ENCODE measurements at places on chromosomes 1 and 21.

DNA sequence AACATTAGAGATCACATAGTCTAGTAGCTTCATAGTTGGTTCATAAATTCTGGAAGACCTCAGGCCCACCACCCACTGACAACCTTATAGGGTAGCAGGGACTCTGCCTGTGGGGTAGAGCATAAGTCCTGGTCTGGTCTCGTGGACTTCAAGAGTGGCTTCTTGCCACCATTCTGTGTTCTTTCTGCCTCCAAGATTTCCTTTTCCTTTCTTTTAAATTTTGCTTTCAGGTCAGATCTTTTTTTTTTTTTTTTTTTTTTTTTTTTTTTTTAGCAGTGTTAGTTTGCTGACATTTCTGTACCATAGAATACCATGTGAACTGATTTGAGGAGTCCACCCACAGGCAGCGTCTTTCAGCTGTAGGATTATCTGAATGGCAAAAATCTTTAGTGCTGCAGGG lies 28.5 kb downstream of the MTR start:
- DNase-seq, result no peak

DNA sequence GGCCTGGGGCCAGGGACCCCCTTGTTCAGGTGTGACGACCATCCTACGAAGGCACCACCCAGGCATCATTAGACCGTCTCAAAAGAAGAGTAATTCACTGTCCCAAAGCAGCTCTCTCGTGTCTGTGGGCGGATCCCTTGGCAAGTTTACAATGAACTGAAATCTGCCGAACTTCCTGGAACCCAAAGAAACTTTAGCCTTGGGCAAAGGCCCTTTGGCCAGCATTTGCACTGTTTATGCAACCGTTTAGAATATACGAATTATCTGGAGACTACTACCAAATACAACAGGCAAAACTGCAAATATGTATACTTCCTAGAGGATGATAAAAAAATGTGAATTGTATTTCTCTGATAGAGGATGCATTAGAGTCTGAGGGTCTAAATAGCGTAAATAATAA lies 1.4 kb upstream of the SOD1 start:
- no peak for DNase-seq

- DNase-seq, result no peak
These were observed 55.8 kb upstream of the LDLRAP1 start for GRCh38 chr1:25487628-25488027.

DNA sequence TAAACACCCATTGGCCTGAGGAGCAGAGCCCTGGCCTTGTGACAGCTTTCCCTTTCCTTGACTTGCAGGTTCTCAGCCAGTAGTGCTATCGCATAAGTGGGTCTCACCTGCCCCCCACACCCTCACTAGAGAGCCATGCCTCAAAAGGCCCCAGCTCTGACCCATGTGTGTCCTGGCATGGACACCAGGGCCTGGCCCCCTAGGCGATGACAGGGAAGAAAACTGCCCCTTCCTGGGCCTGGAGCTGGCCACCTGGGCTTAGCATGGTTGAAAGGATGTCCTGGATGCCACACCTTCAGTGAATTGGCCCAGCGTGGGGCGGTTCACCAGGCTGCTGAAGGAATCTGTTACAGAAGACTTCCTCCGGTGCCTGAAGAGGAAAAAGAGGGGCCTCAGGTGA lies 18.5 kb downstream of the TTC39A start:
- no peak for DNase-seq

- peak; percentile 61 for DNase-seq
These were observed 189.4 kb upstream of the FGGY start for GRCh38 chr1:59107516-59107915.

DNA sequence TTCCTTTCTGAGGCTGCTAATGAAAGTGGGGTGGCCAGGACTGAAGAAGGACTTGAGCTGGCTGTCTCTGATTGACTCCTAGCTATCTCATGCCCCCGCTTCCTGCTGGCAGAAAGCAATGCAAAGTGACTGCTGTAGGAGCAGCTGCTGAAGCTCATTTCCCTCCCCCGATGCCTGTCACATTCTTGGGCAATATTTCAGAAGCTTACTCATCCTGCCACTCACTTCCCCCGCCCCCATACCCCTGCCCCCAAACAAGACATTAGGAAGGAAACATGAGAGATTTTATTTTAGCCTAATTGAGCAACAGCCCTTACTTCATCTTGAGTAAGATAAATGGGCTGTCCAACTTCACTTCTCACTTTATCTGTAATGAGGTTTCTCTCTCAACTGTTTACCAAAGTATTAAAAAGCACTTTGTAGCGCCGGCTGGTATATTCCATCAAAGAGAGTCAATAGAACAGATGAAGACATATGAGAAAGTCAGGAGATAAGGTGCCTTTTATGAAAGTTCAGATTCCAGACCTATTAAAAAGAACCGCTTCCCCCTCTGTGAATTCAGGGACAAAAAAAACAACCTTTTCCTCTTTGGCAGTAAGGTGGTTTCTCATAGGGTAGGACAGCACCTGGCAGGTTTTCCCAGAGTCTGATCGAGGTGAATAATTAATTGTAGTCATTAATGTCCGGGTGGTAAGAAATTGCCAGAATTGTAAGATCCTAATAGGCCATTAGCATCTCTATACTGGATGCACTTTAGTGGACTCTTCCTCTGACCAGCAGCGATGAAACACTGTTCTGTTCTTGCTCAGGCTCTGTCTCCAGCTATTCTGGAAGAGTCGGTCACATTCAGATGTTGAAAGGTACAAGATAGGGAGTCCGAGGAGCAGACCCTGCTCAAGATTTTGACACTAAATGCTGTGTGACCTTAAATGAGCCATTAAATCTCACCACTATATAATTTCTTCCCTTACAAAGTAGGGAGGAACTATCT lies 70.2 kb downstream of the SH3GLB1 start:
- DNase-seq, result peak; percentile 73

DNA sequence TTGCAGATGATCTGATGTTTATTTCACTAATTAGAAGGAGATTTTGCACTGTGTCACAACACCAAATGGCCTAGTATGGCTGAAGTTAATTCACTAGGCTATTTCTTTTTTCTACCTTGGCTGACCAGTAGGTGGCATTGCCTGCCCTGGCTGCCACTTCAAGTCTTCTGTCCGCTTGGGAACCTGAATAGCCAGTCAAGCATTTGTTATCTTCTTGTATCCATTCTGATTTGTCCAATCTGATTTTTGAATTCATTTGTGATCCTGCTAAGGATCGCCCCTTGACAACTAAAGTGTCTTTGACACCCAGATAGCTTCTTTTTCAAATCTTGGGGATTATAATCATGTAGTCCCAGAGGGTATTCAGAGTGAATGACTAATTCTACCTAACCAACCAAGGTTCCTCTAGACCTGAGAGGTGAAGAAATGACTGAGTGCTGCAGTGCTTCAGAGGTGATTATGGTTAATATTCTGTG lies 99.4 kb downstream of the GIPC2 start:
- no peak for DNase-seq

GRCh38 chr1:7171574-7171973 lies 386.3 kb downstream of the CAMTA1 start:
- DNase-seq, result no peak

GRCh38 chr1:180933141-180933540 lies 20.4 kb downstream of the KIAA1614 start:
- no peak for DNase-seq

DNA sequence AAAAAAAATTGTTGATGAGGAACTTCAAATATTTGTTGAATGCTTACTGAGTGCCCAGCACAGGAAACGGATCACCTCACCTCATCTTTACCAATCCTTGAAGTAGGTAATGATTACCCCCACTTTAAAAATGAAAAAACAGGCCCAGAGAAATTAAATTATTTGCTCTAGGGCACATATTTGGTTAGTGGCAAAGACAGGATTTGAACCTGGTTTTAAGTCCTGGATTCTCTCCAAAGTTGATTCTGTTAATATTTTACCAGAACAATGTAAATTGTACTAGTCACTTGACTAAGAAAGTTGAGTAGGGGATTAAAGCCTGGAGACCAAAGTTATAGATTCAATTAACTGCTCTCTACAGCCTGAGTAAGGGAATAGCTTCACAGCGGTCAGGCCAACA lies 97.9 kb downstream of the GIPC2 start:
- no peak for DNase-seq

DNA sequence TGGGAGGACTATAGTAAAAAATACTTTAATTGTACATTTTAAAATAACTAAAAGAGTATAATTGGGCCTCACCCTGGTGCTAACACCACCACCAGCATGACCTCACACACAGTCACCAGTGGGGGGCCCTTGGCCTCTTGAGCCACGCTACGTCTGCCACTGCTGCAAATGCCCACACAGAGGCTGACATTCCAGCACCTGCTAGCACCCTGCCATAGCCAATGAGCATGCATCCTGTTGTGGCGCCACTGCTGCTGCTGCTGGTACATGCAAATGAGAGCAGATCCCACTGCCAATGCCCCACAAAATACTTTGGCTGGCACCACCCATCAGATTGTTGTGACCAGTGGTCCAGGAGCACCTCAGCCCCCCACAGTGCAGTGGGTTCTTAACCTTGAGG lies 31.5 kb upstream of the TNR start:
- DNase-seq, result no peak

- DNase-seq, result no peak
These were observed 1498.2 kb upstream of the B3GALT2 start for GRCh38 chr1:194684636-194685035.

- DNase-seq, result no peak
These were observed 251.2 kb upstream of the POU3F1 start for GRCh38 chr1:38297842-38298241.

DNA sequence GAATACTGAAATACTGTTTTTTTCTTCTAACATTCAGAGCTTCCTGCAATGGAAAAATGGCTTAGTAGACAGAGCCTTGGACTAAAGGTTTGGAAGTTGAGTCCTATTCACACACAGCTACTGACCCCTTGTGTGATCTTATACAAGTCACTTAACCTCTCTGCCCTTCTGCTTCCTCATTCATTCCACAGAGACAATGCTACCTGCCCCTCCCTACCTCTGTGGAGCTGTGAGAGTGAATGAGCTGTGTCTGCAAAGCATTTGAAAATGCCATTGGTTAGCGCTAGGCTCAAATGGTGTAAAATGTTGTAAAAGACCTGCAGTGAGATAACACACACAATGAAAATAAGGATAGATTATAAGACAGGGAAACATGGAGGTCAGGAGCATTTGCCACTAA lies 214.4 kb downstream of the BARHL2 start:
- no peak for DNase-seq

DNA sequence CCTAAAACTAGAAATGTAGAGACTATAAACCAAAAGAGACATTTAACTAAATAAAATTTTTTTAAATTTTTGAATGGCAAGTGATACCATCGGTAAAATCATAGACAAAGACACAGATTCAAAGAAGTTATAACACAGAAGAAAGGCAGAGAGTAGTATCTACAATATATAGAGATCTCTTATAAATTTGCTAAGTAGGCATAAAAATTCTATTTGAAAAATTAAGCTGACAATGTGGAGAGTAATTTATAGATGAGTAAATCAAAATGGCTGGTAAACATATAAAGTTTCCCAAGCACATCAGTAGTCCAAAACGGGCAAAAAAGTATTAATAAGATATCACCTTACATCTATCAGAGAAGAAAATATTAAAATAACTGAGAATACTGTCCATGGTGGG lies 1061.0 kb downstream of the ADGRL2 start:
- no peak for DNase-seq

- DNase-seq, result no peak
These were observed 3.3 kb upstream of the NT5C1A start for GRCh38 chr1:39675220-39675619.

DNA sequence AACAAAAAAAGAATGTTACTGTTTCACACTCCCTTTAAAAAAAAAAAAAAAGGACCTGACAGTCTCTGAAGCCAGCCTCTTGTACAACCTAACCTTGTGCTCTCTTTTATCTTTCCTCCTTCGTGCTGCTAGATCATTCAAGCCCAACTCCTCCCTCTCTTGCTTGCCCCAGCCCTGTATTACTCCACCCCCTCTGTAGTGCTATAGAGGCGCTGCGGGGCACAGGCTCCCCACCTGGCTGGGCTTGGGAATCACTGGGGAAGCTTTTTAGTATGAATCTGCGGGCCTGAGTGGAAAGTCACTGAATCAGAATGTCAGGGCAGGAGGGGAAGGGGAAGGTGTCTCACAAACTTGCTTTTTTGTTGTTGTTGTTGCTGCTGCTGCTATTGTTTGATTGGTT lies 383.7 kb upstream of the CAMK1G start:
- DNase-seq, result no peak

All from right cardiac atrium (tissue), 5 donors.